ENCODE measurements at places on chromosomes 2 and 18.

DNA sequence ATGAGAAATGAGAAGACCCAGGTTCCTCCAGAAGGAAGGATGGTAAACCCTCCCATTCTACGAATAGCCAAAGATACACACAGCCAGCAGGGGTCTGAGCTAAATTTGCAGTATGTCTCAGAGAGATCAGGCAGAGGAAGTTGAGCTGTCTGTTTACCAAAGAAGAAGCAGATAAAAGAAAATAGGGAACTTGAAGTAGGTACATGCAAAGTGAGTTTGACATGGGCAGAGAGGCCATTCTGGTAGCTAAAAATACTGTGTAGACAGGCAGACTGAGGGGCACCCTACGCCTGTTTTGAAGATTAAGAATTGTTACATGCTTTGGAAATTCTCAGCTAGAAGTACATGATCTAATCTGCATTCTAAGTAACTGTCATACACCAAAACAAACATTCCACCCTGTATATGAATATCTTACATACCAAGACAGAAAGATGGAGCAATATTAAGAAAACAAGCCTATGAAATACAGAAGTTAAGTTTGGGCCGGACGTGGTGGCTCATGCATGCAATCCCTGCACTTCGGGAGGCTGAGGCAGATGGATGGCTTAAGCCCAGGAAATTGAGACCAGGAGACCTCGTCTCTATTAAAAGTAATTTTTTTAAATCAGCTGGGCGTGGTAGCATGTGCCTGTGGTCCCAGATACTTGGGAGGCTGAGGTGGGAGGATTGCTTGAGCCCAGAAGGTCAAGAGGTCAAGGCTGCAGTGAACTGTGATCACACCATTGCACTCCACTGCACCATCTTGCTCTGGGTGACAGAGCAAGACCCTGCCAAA is 157.9 kb downstream of the ANKRD44 start:
- DNase-seq = no peak

DNA sequence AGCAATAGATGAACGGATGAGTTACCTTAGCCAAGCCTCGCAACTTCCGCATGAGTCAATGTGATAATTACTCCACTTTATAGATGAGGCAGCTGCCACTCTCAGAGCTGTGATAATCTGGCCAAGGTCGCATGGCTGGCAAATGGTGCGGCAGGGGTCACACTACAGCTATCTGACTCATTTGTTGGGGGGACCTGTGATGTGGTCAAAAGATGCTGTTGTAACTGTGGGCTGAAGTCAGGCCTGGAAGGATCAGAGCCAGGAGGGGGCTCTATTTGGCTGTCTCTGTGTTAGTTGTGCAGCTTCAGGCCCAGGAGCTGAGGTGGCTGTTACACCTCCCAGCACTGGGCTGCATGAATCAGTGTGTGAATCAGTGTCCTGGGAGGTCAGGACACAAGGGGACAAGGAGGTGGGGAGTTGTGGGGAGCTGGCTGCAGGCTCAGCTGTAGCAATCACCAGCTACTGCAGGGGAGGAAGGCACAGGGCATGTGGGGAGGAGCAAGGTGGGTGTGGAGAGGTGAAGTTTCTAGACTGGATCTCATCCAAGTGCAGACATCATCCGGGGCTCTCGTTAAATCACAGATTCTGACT is 33.1 kb downstream of the NGEF start:
- no peak for DNase-seq

- no peak for DNase-seq
These were observed 173.7 kb downstream of the FBXO15 start for GRCh38 chr18:73973972-73974371.

GRCh38 chr18:62329691-62330454 is 4.8 kb downstream of the TNFRSF11A start:
- DNase-seq = no peak

- no peak for DNase-seq
These were observed 1.5 kb downstream of the SLC39A10 start for GRCh38 chr2:195658541-195658890.

Data from Peyer's patch (tissue), 4 donors.